ENCODE measurements at places on chromosomes 11 and 22. TPM values are rescaled to one million over a fixed set of nuclear protein-coding genes. Genes with fewer than 3 reads are reported as not detected.

GRCh38 chr11:60879971-60880588 lies 12.7 kb downstream of the ZP1 start:
- DNase-seq: no peak

PKDREJ gene
- 0.04 TPM for total RNA-seq

LSP1 gene
- total RNA-seq: 263 TPM

DNA sequence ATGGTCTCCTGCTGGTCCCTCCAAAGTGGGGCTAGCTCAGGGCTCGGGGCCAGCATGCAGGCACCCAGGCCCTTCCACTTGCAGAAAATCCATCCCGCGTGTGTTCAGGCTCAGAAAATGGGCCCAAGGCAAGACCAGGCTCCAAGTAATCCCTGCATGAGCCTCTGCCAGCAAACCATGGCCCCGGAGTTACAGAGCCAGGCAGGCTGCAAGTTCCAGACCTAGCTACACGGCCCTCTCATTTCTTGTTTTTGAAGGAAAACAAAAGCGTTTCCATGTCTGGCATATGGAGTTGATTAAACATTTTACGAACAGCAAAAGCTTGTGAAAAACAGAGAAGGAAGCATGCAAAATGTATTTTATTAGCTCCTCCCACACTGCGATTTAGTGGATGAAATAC lies 29.7 kb downstream of the KIAA0930 start:
- no peak for DNase-seq

GRK3 gene
- total RNA-seq: 31.6 TPM

- no peak for DNase-seq
Observed at GRCh38 chr11:100753172-100753543, 66.1 kb downstream of the ARHGAP42 start.

- no peak for DNase-seq
Observed at GRCh38 chr11:10786451-10786850, 22.3 kb downstream of the EIF4G2 start.

KCNJ11 gene
- not detected for total RNA-seq

- no peak for DNase-seq
Observed at GRCh38 chr11:132126973-132127899, 756.8 kb downstream of the NTM start.

OR52N4 gene
- 1.3 TPM for total RNA-seq

GRCh38 chr11:16791191-16791961 lies 52.9 kb downstream of the C11orf58 start:
- DNase-seq: no peak

- no peak for DNase-seq
Observed at GRCh38 chr11:6538456-6538855, 41.4 kb downstream of the DNHD1 start.

DNA sequence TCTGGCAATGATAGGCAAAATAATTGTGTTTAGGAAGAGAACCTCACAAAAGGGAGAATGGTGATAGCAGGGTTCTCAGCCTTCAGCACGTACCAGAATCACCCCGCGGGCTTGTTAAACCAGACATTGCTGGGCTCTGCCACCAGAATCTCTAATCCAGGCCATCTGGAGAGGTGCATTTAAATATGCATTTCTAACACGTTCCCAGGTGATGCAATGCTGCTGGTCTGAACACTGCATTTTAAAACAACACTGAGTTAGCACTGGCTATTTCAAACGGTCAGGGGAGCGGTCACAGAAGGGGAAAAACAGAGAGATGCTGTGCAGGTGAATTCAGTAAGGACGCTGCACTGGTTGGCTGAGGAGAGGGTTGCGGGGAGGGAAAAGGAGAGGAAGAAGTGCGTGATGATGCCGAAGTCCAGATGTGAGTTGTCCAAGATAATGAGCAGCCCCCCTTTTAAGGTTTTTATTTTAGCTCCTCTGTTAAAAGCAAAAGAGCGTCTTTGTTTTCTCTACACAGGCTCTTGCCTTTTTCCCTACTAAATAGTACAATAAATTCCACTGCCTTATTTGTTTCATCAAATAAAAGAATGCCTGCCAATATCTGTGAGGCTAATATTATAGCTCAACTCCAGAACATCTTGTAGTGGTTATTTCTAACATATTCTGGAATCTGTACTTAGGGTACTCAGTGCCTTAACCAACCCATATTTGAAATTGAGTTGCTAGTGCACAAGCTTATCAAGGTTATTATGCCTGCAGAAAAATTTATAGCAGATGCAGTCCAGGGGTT lies 109.6 kb upstream of the POU2AF2 start:
- DNase-seq: no peak

DNA sequence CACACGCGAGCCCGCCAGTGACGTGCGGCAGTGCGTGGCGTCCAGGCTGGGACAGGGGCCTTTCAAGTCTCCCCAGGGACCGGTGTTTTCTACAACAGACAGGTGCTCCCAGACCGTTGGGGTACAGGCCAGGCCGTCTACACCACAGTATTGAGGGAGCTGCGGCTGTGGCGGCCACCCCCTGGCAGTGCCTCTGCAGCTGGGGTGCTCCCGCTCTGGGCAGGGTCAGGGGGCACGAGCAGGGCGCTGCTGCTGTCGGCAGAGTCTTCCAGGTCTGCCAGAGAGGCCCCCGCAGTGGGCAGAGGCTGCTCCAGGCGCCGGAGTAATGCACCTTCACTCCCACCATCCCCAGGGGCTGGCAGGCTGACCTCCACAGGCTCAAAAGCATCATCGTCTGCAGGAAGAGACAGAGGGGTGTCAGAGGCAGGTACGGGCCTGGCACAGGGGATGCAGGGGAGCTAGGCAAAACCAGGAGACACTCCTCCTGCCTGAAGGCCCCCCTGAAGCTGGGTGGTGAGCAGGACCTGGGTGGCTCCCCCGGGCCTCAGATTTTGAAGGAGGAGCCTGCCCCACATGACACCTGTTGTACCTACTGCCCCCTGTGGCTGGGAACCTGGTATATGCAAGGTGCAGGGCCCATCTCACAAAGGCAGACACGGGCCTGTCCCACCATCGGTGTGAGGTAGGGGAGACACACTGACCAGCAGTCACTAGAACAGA lies 83.3 kb downstream of the DGCR2 start:
- DNase-seq: peak; percentile 52

DNA sequence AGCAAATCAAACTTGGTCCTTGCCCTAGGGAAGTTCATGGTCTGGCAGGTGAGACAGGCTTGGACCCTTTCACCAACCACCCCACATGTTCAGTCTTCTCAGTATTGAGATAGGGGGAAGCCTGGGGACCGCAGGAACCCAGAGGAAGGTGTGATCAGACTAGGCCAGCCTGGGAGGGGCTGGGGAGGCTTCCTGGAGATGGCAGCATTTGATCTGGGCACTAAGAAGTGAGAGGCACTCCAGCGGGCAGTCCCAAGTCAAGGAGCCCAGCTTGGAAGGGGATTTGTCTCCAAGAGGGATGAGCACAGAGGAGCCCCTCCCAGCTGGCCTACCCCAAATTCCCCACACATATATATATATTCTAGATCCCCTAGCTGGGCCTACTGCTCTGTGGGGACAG lies 5.4 kb downstream of the LRRC32 start:
- DNase-seq: no peak

GRCh38 chr11:76242004-76242779 lies 35.9 kb upstream of the WNT11 start:
- no peak for DNase-seq

DNA sequence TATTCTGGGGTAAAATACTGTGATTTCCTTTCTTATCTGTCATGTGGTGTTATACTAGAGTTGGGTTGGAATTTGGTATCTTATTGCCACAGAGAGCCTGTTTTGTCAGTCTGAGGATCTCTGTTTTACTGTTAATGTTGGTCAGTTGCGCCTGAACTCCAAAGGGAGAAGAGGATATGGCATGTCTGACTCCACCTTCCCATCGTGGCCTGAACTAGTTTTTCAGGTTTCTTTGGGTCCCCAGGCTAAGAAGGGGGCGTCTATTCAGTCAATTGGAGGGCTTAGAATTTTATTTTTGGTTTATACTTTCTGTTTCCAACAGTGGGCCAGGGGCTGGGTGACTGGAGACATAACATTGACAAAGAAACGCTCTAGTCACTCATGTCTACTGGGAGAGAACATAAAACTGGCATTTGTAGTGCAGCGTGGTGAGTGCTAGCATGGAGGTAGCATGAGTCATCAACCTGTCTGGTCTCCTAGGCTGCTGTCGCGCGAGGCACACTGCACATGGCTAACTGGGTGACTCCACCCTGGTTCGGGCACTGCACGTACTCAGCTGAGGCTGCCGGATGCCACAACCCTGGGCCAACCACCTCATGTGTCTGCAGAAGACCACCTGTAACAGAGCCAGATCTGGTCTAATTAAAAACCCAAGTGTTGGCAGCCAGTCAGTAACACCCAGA lies 120.1 kb upstream of the OR9Q1 start:
- no peak for DNase-seq

DNA sequence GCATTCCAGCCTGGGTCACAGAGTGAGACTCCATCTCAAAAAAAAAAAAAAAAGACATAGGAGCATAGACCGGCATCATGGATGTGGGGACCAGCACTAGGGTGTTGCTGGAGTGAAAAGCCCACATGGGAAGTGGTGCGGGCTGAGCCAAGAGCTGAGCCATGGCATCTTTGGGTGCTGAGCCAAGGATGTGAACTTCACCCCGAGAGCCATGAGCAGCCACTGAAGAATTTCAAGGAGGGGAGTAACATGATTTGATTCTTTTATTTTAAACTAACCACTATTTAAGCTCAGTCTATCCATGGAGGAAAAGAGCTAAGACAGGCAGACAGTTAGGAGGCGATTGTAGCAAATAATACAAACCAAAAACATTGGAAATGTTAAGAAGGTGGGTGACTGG lies 57.4 kb downstream of the AHNAK start:
- no peak for DNase-seq

DEPDC5 gene
- 50.1 TPM for total RNA-seq

- peak; percentile 67 for DNase-seq
Observed at GRCh38 chr11:3905080-3905953, 49.9 kb downstream of the STIM1 start.

PIH1D2 gene
- 1.2 TPM for total RNA-seq

LTO1 gene
- 19.1 TPM for total RNA-seq

- no peak for DNase-seq
Observed at GRCh38 chr11:75949023-75949672, 134.1 kb downstream of the UVRAG start.

CBX6 gene
- 46.9 TPM for total RNA-seq

DNA sequence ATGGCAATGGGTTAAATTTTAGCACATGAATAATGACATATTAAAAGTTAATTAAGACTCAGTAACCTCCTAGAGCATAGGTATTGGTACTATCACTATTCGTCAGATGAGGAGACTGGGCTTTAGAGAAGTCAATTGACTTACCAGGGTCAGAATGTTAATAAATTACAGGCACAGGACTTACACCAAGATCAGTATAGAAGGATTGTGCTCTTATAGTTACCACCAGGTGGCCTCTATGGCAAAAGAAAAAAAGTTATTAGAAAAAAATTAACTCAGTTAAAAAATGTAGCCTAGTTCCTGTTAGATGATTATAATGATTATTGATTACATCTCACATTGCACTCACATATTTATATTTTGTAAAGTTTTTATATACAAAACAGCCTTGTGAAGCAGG lies 1163.7 kb downstream of the FAM181B start:
- DNase-seq: no peak

DNA sequence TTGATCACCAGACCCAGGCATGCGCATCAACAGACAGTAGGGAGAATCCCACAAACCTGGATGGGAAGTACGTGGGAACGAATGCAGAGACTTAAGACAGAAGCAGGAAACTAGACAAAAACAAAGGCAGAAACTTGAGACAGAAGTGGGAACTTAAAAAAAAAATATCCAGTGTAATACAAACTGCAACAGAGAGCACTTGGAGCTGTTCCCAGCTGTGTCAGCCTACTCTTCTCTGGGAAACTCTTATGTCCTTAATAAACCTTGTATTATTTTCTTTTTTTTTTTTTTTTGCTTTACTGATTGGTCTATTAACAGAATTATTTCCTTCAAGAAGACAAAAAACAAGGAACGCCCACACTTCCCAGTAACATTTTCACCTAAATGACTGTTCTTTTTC lies 1818.1 kb upstream of the RAG2 start:
- no peak for DNase-seq

SLC6A5 gene
- not detected for total RNA-seq

DNA sequence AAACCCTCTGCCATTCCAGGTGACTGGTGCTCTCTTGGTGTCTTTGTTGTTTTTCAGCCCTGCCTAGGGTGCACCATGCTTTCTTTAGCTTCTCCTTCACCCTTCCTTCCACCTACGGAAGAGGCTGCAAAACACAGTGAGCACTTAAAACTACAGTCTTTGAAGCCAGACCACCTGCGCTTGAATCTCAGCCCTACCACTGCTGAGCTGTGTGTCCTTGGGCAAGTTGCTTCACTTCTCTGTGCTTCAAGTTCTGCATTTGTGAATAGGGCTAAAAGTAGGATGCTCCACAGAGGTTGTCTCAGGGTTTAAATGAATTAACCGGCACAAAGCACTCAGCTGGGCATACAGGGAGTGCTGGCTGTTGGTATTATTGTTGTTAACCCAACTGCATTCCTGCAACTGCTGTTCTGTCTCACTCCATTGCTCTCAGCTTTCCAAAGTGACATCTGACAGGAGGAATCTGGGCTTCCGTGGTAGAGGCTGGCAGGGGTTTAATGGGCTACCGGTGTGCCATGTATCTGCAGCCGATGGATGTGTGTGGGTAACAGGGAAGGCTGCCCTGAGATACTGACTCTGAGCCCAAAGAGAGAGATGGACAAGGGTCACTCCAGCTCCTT lies 139.3 kb downstream of the FBXO7 start:
- no peak for DNase-seq

SCGB1A1 gene
- total RNA-seq: not detected

- no peak for DNase-seq
Observed at GRCh38 chr11:110174645-110175310, 81.6 kb downstream of the ZC3H12C start.

GRCh38 chr11:104853276-104853675 lies 45.0 kb downstream of the CASP12 start:
- DNase-seq: no peak

DNA sequence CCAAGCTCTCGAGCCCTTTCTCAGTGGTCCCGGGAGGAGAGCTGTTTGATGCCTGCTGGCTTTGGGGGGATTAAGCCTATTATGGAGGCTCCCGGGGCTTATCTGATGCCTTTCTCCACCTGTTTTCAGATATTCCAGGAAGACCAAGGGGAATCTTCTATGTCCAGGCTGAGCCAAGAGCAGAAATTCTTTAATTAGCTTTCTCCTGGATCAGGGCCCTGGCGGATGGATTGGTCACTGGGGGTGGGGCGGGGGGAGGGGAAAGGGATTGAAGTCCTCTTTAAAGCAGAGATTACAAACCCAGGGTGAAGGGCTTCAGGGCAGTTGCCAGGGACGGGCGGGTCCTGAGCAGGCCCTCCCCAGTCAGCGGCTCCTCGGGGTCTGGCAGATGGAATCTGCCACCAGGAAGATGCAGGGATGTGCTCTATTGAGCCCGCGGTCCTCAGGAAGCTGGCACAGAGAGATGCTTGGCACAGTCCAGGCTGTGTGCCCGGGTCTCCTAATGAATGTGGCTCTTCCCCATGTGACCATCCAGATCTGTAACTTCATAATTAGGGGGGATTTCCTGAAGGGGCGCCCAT lies 33.6 kb downstream of the MACROD1 start:
- DNase-seq: no peak

DNA sequence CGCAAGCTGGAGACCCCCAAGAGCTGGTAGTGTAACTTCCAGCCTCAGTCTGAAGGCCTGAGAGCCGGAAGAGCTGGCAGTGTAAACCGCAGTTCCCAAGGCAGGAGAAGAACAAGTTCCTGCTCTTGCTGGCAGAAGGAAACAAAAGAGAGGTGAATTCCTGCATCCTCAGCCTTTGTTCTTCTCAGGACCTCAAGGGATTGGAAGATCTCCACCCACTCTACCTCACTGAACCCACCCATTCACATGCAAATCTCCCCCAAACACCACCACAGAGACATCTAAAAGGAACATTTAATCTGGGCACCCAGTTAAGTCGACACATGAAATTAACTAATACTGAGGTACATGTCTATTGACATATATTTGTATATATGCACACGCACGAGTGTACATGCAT lies 1310.3 kb downstream of the TBC1D22A start:
- DNase-seq: no peak

MRGPRE gene
- total RNA-seq: not detected
